Heart left ventricle (tissue), 16 donors: ENCODE measurements at places on chromosomes 5 and 9. TPM values are rescaled to one million over a fixed set of nuclear protein-coding genes. Genes with fewer than 3 reads are reported as not detected.

The STK32A gene
- 1.4 TPM for total RNA-seq

DNA sequence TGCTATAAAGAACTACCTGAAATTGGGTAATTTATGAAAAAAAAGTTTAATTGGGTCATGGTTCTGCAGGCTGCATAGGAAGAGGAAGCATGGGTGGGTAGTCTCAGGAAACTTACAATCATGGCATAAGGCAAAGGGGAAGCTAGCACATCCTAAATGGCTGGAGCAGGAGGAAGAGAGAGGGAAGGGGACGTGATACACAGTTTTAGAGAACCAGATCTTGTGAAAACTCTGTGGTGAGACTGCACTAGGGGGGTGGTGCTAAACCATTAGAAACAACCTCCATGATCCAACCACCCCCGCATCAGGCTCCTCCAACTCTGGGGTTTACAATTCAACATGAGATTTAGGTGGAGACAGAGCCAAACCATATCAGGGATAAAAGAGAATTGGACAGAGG is 624.2 kb downstream of the PRR16 start:
- H3K4me1 ChIP-seq: no peaks in the 10 kb centered on the region
- no peak overlapping the region for H3K27ac ChIP-seq
- no peak for DNase-seq
- H3K4me3 ChIP-seq: no peak overlapping the region

DNA sequence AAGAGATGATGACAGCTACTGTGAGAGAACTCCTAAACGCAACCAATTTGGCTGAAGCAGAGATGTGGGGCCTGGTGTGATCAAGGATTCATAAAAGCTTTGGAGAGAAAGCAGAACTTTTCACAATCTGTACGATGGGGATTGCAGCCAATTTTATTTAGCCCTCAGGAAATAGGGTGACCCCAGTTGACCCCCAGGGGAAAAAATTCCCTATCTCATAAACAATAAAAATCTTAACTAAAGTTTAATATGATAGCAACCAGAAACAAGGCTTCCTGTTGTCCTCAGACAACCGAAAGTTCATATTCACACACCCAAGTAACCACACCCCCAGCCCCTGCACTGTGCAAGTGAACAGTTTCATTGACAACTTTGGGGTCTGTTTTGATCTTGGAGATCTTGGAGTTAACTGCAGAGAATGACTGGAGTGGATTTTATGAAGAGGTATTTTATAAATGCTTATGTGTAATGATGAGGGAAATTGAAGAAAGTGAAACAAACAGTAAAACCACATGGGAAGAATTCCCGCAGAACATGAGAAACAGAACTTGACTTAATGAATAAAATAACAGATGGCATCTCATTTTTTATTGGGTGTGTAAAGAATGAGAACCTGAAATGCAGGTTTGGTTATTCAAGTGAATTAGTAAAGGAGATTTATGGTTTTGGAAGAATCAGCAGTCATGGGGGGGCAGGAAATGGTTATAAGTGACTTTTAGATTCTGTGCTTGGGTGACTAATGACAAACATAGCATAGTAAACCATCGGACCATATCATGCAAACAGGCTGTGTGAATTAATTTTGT is 94.5 kb downstream of the PDE4D start:
- peak overlapping the region; percentile 17 for H3K4me3 ChIP-seq
- H3K27me3 ChIP-seq: no peaks in the 10 kb centered on the region
- peaks cover 11% of the 10 kb centered on the region for H3K4me1 ChIP-seq
- H3K36me3 ChIP-seq: no peaks in the 10 kb centered on the region

DNA sequence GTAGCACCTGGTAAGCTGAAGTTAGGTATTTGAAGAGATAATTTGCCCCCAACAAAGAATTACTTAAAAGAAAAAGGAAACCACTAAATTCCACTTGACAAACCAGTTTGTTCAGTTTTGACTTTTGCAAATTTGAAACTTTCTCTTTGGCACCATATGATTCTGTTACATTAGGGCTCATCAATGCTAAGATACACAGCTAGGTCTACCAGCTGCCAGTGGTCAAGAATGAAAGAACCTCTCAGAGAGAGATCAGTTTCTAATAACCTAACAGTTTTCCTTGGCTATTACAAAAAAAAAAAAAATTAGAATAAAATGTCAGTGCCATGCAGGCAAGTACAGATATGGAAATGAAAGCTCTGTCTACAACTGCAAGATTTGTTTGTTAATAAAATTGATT is 92.3 kb downstream of the CAAP1 start:
- no peak overlapping the region for H3K4me3 ChIP-seq
- no peaks in the 10 kb centered on the region for H3K36me3 ChIP-seq
- no peaks in the 10 kb centered on the region for H3K4me1 ChIP-seq
- H3K27me3 ChIP-seq: no peaks in the 10 kb centered on the region

The SOWAHA gene
- total RNA-seq: not detected

GRCh38 chr5:84623019-84623418 is 238.3 kb upstream of the EDIL3 start:
- H3K4me3 ChIP-seq: no peak overlapping the region
- H3K4me1 ChIP-seq: no peaks in the 10 kb centered on the region
- H3K27ac ChIP-seq: no peak overlapping the region

- DNase-seq: no peak
- H3K27ac ChIP-seq: no peak overlapping the region
- H3K4me1 ChIP-seq: no peaks in the 10 kb centered on the region
- H3K27me3 ChIP-seq: no peaks in the 10 kb centered on the region
These were observed 148.0 kb upstream of the CDH12 start for GRCh38 chr5:23001120-23001519.

- no peaks in the 10 kb centered on the region for H3K36me3 ChIP-seq
- H3K4me3 ChIP-seq: no peak overlapping the region
- no peak for DNase-seq
- H3K27me3 ChIP-seq: no peaks in the 10 kb centered on the region
- no peak overlapping the region for H3K27ac ChIP-seq
These were observed 20.7 kb upstream of the MGAT1 start for GRCh38 chr5:180823346-180823745.

The LRRC26 gene
- not detected for total RNA-seq

DNA sequence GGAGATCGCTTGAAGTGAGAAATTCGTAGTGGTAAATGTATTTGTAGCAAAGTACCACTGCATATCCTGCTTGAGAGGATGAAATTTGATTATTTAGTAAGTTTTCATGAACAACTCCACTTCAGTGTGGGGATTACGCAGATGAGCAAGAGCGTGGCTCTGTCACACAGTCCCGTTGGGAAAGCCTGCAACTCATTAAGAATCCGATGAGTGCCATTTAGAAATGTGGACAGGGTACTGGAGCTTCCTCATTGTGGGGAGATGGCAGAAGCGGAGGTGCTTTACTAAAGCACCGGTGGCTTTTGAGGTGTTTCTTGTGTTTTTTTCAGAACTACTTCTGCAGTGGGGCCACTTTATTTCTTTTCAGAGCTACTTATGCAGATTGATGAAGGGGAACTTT is 1.4 kb downstream of the TJP2 start:
- H3K36me3 ChIP-seq: no peaks in the 10 kb centered on the region
- DNase-seq: no peak
- H3K4me1 ChIP-seq: peaks cover 85% of the 10 kb centered on the region
- H3K27me3 ChIP-seq: no peaks in the 10 kb centered on the region
- peak overlapping the region; percentile 70 for H3K4me3 ChIP-seq
- peak overlapping the region; percentile 75 for H3K27ac ChIP-seq

DNA sequence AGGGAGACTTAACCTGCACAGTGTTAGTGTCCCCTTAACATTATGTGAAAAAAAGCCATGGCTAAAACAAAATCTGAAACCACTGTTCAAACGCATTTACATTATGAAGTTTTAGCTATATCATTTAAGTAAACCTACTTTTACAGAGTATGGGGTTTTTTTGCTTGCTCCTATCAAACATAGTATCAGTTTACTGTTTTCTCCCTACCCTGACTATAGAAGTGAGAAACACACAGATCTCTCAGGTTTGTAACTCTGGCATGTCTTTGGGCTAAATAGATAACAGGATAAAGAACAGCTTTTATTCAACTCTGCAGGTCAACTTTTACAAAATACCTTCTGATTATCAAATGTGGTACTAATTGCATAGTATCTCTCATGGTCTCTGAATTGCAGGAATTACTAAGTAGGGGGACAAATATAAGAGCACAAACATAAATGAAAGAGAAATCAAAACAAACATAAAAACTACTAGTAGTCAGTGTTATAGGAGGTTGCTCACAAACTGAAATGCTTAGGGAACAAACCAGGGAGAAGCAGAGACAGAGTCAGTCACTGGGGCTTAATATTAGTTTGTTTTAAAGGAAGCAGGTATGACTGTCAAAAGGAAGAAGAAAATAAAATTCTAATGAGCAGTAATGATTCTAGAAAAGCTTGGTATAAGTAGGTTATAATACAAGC is 155.8 kb downstream of the MLLT3 start:
- H3K4me3 ChIP-seq: no peak overlapping the region
- no peak for DNase-seq
- H3K27ac ChIP-seq: no peak overlapping the region
- no peaks in the 10 kb centered on the region for H3K27me3 ChIP-seq
- H3K36me3 ChIP-seq: no peaks in the 10 kb centered on the region
- no peaks in the 10 kb centered on the region for H3K4me1 ChIP-seq

DNA sequence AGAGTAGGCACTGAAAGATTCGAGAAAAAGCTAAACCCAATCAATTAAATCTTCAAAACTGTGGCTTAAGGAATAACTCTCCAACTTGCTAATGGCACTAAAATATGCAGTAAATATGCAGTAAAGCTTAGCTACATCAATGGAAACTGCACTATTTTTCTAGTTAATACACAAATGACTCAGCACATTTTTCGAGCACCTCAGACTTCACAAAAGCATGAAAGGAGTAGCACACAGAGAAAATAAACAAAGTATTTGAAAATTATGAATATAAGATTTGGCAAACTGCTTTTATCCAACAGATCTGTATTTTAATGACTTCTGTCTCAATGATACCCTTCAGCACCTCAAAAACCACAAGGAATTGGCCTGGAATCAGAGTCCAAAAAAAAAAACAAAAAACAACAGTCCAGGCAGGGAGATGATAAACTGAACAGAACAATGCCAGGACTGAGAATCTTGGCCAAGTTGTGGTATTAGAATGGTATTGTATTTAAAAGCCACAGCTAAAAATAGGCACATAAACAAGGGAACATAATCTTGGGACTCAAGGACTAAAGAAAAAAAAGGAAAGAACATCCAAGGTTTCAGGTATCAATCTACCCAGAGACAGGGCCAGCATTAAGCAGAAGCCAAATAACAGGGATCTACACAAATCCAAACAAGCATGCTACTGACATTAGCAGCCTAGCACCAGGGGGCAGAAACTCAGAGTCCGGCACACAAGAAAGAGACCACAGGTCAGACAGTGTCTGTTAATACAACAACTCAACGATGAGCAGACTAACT is 21.4 kb downstream of the TMEM245 start:
- H3K27me3 ChIP-seq: no peaks in the 10 kb centered on the region
- peak overlapping the region; percentile 83 for H3K27ac ChIP-seq
- H3K4me1 ChIP-seq: peaks cover 80% of the 10 kb centered on the region
- H3K36me3 ChIP-seq: no peaks in the 10 kb centered on the region
- H3K4me3 ChIP-seq: no peak overlapping the region
- DNase-seq: no peak

DNA sequence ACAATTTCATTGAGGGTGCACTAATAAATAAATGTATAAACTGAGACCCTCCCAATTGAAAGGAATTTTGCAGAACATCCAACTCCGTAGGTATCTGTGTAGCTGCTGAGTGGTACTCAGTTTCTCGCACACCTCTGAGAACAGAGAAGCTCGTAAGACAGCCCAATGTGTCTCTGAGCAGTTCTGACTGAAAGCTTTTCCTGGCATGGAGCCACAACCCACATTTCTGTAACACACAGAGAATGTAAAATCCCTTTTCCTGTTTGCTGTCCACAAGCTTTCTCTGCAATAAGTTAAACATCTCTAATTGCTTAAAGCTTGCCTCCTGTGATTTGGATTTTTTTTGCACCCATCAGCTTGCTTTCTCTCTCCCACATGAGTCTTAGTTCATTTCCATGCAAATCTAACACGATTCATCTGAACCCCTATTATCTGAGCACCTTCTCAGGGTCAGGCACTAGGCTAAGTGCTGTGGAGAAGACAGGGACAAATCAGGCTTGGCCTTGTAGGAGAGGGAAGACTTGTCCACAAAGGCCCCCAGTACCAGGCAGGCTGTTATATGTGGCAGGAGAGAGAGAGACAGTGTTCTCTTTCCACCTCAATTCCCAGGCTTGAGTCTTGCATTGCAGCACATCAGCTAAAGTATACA is 44.2 kb upstream of the COL15A1 start:
- DNase-seq: no peak
- H3K4me3 ChIP-seq: no peak overlapping the region
- H3K36me3 ChIP-seq: no peaks in the 10 kb centered on the region
- H3K4me1 ChIP-seq: peaks cover 17% of the 10 kb centered on the region

The PLAC8L1 gene
- not detected for total RNA-seq

DNA sequence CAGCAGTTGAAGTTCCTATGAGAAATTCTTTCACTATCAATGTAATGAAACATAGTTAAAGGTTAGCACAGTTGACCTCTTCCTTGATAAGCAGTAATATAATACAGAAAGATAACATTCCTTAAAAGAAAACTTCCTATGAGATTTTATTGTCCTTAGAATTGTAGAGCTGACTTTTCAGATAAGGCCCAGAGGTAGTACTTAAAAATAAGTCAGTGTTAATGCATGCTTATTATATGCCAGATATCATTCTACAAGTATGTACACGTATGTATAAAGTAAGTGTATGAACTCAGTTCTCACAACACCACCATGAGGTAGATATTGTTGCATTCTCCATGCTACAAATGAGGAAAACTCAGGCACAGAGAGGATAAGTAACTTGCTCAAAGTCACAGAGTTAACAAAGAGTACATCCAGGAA is 15.3 kb downstream of the AP3S1 start:
- no peak for DNase-seq
- no peaks in the 10 kb centered on the region for H3K27me3 ChIP-seq
- H3K36me3 ChIP-seq: no peaks in the 10 kb centered on the region
- no peak overlapping the region for H3K27ac ChIP-seq
- peaks cover 30% of the 10 kb centered on the region for H3K4me1 ChIP-seq

DNA sequence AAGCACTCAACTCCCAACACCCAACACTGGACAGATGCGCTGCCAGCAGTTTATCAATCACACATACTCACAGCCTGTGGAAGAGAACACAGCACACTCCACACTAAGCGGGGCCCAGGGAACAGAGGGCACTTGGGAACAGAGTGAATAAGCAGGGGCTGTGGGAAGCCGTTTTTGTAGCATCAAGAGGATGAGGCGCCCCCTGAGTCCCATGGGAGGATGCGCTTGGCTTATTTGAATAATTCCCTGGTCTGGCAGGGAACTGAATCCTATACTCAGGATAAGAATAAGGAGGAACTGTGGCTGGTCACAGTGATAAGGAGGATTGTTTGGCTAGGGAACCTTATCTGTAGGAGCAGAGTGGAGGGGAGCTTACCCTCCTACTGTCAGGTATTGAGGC is 96.1 kb upstream of the DNAH5 start:
- no peak for DNase-seq
- no peaks in the 10 kb centered on the region for H3K27me3 ChIP-seq
- H3K36me3 ChIP-seq: no peaks in the 10 kb centered on the region

DNA sequence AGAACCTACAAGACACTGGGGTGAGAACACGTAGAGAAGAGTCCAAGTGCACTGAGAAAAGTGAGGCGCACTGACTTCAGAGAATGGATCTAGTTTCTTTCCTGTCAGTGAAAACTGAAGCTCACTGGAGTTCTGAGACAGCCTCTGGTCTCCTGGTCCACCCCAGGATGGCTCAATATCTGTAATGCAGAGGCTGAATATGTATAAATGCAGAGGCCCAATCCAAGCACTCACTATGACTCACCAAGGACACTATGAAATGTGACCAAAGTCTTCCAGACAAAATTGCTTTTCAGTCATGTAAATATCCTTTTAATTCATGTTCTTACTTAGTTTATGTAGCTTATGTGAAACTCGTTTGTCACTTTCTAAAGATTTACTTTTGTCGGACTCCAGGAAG is 53.8 kb downstream of the NFIB start:
- no peak for DNase-seq
- no peak overlapping the region for H3K27ac ChIP-seq
- peaks cover 60% of the 10 kb centered on the region for H3K4me1 ChIP-seq
